HepG2 (cell line): ENCODE measurements at places on chromosomes 5 and 9. TPM values are rescaled to one million over a fixed set of nuclear protein-coding genes. Genes with fewer than 3 reads are reported as not detected.

Gene DNAJC21
- 41.6 and 46.4 TPM in 2 replicates for total RNA-seq

Gene LRRC14B
- not detected in 2 replicates for total RNA-seq

Gene RGS3
- 26.7 and 28.8 TPM in 2 replicates for total RNA-seq

Gene MEIKIN
- total RNA-seq, result not detected in 2 replicates

Gene LCN1
- not detected in 2 replicates for total RNA-seq

Gene PCDHGB4
- 1.7 and 3.3 TPM in 2 replicates for total RNA-seq

Gene TNC
- not detected in 2 replicates for total RNA-seq

Gene CDC20B
- not detected in 2 replicates for total RNA-seq

Gene CRHBP
- not detected in 2 replicates for total RNA-seq

Gene UBE2QL1
- not detected in 2 replicates for total RNA-seq

Gene IL12B
- total RNA-seq, result not detected in 2 replicates

Gene NR5A1
- total RNA-seq, result 38.8 and 44.7 TPM in 2 replicates

Gene PCDHA2
- total RNA-seq, result not detected in 2 replicates

Gene CD72
- 0.18 TPM in 1 of 2 replicates, not detected in the other for total RNA-seq

Gene FBN2
- not detected in 2 replicates for total RNA-seq

Gene IRX4
- not detected in 2 replicates for total RNA-seq

Gene SPINK5
- total RNA-seq, result not detected in 2 replicates

Gene CCDC112
- 2.8 and 3.3 TPM in 2 replicates for total RNA-seq

Gene EQTN
- total RNA-seq, result not detected in 2 replicates

Gene DOCK2
- not detected in 2 replicates for total RNA-seq

Gene GRXCR2
- not detected in 2 replicates for total RNA-seq

Gene TSSK1B
- not detected in 2 replicates for total RNA-seq

Gene DNAJA1
- 306 and 476 TPM in 2 replicates for total RNA-seq

Gene CCDC192
- total RNA-seq, result not detected in 2 replicates

Gene IFNA2
- not detected in 2 replicates for total RNA-seq

Gene PCDHB5
- total RNA-seq, result 0.07 TPM in 1 of 2 replicates, not detected in the other

Gene FAM151B
- 1.0 and 2.3 TPM in 2 replicates for total RNA-seq

Gene VCAN
- 0.83 and 1.2 TPM in 2 replicates for total RNA-seq

Gene SELENOP
- total RNA-seq, result 1,596 and 1,895 TPM in 2 replicates

Gene SERF1A
- total RNA-seq, result 0.55 and 1.8 TPM in 2 replicates

Gene DMXL1
- total RNA-seq, result 18.6 and 22.9 TPM in 2 replicates

Gene PGM5
- total RNA-seq, result not detected in 2 replicates

Gene MINAR2
- total RNA-seq, result not detected in 2 replicates

Gene SLCO4C1
- total RNA-seq, result 7.8 and 9.6 TPM in 2 replicates

Gene LRRC19
- not detected in 2 replicates for total RNA-seq

Gene IL9
- not detected in 2 replicates for total RNA-seq

Gene PRLR
- total RNA-seq, result 13.3 and 22.2 TPM in 2 replicates

Gene DNAJC18
- 6.5 and 9.6 TPM in 2 replicates for total RNA-seq

Gene GFI1B
- total RNA-seq, result 0.51 TPM in 1 of 2 replicates, not detected in the other
